ENCODE measurements at places on chromosomes 7 and 10. TPM values are rescaled to one million over a fixed set of nuclear protein-coding genes. Genes with fewer than 3 reads are reported as not detected.

- no peak for DNase-seq
These were observed 1012.5 kb downstream of the DNAJB9 start for GRCh38 chr7:109582211-109582610.

- no peak for DNase-seq
These were observed 5.4 kb downstream of the PRF1 start for GRCh38 chr10:70596860-70597809.

GRCh38 chr7:132558815-132559214 lies 17.5 kb downstream of the PLXNA4 start:
- no peak for DNase-seq

Gene MRC1
- total RNA-seq: 22.1 TPM

Gene GIMAP4
- 7.1 TPM for total RNA-seq
